ENCODE measurements at places on chromosomes 7 and 10.

- DNase-seq = no peak
Measured at GRCh38 chr7:95840953-95841950, 68.9 kb downstream of the DYNC1I1 start.

DNA sequence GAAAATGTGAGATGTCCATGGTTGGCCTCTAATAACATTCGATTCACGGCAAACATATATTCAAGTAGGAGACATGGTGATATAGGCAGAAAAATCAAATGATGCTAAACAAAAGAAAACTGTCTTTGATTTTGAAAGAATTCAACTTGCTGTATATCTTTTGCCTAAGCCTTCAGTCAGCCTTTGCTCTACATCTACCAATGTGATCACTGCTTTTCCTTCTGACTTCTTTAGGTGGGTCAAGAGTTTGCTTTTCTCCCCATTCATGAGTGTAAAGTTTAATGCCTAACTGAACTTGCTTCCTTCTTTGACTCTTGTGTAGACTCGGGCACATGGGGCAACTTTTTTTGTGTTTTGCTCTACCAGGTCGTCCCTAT is 417 bp upstream of the HIF1AN start:
- DNase-seq = no peak

GRCh38 chr7:105270117-105270516 is 118.6 kb downstream of the SRPK2 start:
- DNase-seq = no peak

GRCh38 chr7:144738708-144739314 is 97.0 kb downstream of the TPK1 start:
- peak; percentile 44 for DNase-seq

GRCh38 chr10:60235001-60235400 is 154.7 kb downstream of the ANK3 start:
- DNase-seq = no peak

DNA sequence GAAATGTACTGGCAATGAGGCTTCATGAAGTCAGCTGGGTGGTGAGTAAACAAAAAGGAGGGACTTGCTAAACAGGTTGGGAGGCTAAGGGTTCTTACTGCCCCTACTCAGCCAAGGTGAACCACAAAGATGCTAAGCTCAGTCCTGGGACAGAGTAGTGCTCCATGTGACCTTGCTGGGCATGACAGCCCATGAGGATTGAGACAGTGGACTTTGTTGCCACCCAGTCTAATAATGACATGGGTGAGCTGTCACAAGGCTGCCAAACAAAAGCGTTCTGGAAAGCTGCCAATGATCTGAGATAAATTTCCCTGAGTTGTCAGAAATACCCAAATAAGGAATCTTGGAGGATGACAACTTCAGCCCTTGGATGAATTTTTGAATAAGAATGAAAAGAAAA is 75.2 kb downstream of the CLEC2L start:
- DNase-seq = peak; percentile 69

GRCh38 chr7:50421043-50421442 is 29.1 kb downstream of the FIGNL1 start:
- DNase-seq = no peak

DNA sequence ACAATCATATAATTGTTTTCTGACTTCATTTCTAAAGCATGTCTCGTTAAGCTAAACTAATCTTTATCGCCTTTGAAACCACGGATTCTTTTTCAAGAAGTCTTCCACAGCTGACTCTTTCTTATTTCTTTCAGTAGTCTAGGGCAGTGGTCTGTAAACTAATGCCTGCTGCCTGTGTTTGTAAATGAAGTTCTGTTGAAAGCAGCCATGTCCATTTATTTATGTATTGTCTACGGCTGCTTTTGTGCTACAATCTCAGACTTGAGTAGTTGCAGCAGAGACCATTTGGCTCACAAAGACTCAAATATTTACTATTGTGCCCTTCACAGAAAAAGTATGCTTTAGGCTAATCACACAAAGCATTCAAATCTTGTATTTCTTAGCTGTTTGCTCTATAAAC is 20.3 kb upstream of the ABLIM1 start:
- DNase-seq = no peak

GRCh38 chr7:18498341-18498740 is 2.8 kb downstream of the HDAC9 start:
- no peak for DNase-seq

DNA sequence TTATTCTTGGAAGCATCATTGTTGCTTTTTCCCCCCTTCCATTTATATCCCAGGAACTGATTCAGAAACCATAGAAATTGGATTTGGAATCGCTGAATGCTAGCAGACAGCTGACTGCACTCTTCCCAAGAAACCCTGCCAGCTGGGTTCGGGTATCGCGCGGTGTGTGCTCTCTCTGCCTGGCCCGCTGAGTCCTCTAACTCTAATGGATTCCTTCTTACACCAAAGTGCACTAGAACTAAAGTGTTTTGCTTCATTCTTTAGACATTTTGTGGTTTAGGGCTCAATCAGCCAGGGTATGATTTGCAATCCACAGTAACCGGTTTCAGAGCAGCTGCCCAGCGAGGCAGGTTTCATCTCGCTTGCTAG is 92.2 kb downstream of the EGFR start:
- DNase-seq = no peak

- DNase-seq = peak; percentile 11
Measured at GRCh38 chr7:28410628-28411531, 1.4 kb upstream of the CREB5 start.

GRCh38 chr10:114668375-114669080 is 10.5 kb upstream of the ABLIM1 start:
- no peak for DNase-seq

DNA sequence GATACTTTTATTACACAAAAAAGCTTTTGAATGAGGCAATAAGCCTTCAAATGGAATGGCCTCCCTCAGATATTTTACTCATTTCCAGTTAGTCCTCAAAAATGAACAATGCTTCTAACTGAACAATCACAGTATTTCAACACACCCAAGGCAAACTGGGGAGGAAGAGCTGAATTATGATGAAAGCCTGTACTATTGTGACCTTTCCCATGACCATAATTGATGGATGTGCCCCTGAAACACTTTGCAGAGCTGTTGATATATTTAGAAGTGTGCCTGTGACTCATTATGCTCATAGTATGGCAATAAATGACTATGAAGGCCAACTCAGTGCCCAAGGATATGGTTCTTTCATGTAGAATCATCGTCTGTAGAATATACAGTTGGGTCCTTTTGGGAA is 248.1 kb downstream of the AHR start:
- DNase-seq = no peak

GRCh38 chr7:106819546-106819945 is 45.5 kb upstream of the PIK3CG start:
- no peak for DNase-seq

- no peak for DNase-seq
Measured at GRCh38 chr7:34260279-34260678, 354.9 kb downstream of the BMPER start.

DNA sequence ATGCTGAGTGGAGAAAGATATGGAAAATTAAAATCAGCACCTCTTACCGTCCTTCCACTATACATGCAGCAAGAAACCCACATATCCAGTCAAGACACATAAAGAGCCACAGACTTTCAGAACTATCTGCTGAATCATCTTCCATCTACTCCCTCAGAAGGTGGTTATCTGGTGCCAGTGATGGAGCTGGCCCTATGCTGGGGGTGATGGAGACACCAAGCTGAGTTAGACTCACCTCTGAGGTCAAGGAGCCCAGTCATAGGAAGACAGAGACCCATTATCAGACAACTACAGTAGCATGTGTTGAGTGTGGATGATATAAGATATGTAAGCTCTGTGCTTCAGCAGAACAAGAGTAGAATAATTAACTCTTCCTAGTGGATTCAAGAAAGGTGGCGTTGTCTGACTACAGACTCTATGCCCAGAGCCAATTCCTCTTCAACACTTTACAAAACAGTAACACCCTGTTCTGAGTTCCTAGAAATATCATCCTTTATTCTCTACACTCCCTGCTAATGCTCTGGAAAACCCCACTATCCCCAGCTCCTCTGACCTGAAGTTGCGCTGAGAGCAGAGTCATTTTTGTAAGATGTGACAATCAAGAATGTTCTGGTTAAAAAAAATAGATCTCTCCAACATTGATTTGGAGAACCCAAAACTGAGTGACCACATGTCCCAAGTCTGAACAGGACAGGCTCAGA is 14.3 kb downstream of the CYP3A5 start:
- no peak for DNase-seq

- peak; percentile 42 for DNase-seq
Measured at GRCh38 chr10:43355749-43356371, 15.6 kb upstream of the FXYD4 start.

DNA sequence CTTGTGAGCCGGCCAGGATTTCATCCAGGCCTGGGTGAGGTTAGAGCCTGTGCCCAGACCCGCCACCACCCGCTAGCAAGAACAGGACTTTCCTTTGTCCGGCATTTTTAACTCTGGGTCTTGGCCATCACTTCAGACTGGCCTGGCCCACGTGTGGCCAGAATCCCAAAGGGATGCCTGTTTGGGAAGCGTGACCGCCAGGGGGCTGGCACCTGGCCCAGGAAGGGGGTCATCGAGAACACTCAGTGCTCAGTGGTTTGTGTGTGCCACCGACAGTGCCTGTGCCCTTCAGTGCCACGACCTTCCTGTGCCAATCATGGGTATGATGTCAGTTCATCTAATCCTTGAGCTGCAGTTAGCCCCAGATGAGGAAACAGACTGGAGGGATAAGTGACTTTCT is 85.0 kb downstream of the ZMIZ1 start:
- DNase-seq = no peak

DNA sequence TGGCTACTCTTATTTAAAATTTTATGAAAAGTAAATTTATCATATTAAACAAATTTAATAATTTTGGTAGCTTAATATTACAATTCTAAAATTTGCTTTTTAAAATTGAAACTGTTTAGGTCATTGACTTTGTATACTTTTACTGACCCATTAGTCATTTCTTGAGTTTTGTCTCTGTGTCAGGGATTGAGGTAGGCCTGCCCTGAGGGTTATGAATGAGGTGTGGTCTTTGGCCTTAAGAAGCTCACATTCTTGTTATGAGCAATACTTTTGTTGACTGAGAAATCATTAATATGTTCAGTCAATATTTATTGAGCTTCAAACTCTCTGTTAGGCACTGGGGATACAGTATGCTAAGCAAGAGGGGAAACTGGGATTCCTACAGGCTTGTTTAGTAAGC is 47.0 kb upstream of the RPA3 start:
- DNase-seq = no peak

DNA sequence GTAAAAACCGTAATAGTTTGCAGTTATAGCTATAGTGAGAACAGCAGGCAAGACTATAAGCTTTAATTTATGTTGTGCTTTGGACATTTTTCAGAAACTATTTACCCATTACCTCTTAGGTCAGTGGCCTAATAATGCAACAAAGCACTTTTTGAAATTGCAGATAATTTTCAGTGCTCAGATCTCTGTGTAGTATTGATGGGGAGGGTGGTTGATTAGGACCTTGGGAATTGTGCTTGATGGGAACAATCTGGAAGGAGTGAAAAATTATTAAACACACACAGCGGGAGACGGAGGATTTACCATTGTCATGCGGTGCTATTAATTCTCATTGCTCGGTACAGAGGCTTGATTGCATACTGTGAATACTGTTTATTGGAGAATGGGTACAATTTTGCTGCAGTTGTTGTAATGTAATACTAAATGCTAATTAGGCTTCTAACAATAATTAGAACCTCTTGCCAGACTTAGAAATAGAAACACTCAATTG is 304.8 kb downstream of the LRMDA start:
- DNase-seq = peak; percentile 33

DNA sequence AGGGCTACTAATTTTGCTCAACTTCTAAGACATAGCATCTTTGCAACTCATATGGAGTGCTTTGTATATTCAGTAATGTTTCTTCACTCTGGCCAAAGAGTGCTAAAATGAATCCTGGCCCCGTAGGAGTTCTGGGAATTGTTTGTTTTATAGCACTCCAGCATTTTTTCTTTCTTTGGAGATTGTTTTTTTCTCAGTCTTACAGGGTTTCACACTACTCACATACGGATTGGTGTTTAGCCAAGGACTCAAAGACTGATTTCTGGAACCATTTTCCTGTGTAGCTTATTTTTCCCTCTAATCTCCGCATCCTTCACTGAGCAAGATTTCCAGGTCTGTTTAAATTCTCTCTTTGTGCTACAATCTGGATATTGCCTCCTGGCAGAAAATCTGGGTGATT is 6.4 kb downstream of the TAS2R41 start:
- DNase-seq = no peak

DNA sequence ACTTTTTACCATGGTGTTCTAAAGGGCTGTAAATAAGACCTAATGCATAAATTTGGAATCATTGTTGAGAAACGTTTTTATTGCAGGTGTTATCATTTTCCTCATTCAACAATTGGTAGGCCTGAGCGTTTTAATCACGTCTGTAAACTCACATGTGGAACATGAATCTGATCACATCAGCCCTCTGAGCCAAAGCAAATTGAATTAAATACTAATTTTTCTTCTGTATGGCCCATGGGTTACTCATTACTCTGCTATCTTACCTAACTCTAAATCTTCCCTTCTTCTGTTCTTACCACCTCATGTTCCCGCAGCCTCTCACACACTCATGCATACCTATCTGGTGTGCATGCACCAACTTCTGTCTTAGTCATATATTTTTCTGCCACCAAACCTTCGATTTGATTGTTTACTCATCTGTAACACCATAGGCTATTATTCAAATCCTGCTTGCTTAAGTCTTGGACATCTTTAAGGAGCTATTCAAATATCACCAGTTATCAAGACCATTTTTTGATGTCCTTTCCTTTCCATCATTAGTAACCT is 82.3 kb downstream of the NXPH1 start:
- no peak for DNase-seq

DNA sequence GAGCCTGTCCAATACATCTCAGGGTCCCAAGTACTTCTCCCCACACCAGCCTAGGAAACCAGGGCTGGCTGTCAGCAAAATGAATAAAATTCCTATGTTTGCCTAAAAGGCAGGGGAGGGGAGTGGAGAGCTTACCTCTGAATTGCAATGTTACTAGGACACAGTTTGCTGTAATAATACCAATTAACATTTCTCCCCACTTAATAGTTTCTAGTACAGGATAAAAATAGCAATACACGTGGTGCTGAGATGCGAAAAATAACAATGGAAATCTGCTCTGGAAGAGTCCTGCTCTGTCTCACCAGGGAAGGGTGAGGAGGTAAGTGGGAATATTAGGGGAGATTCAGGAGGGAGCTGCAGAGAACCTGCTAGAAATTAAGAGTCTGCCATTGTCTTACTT is 112.3 kb downstream of the PLXNA4 start:
- no peak for DNase-seq

- DNase-seq = no peak
Measured at GRCh38 chr10:102627736-102628293, 16.5 kb upstream of the TRIM8 start.
